Activated naive CD4-positive, alpha-beta T cell (primary cell): ENCODE measurements at places on chromosomes 3 and 15.

- no peak for DNase-seq
Measured at GRCh38 chr15:74468341-74469032, 7.5 kb upstream of the UBL7 start.

DNA sequence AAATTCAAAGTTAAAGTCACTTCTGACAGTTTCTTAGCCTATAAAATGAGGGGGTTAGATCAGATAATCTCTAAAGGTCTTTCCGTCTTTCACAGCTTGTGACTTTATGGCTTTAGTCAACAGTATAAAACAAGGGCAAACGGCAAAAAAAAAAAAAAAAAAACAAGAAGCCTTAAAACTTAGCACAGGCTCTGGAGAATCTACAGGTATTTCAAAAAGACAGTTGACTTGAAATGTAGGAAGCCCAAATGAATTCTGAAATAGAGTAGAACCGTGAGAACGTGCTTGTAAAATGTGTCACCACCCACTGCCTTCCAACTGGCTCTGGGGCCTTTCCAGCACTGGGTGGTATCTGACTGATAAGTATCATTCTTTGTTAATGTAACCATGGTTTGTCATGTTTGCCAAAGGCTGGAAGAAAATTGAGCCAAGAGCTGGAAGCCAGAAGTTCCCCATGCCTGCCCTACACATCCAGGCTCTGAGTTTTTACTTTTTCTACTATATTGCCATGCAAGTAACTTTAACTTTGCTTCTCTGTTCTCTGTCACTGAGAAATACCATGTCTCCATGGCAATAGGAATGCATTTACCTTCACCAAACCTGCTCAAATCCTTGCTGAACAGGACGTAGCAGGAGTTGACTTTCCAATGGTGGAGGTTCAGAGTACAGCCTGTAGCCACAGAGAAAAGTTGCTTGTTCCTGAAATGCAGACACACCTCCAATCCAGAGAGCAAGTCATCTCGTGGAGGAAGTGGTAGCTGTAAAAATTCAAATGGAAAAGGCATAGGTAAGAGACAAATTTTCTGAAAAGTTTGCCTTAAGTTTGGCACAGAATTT lies 35.8 kb upstream of the THSD4 start:
- no peak for DNase-seq

DNA sequence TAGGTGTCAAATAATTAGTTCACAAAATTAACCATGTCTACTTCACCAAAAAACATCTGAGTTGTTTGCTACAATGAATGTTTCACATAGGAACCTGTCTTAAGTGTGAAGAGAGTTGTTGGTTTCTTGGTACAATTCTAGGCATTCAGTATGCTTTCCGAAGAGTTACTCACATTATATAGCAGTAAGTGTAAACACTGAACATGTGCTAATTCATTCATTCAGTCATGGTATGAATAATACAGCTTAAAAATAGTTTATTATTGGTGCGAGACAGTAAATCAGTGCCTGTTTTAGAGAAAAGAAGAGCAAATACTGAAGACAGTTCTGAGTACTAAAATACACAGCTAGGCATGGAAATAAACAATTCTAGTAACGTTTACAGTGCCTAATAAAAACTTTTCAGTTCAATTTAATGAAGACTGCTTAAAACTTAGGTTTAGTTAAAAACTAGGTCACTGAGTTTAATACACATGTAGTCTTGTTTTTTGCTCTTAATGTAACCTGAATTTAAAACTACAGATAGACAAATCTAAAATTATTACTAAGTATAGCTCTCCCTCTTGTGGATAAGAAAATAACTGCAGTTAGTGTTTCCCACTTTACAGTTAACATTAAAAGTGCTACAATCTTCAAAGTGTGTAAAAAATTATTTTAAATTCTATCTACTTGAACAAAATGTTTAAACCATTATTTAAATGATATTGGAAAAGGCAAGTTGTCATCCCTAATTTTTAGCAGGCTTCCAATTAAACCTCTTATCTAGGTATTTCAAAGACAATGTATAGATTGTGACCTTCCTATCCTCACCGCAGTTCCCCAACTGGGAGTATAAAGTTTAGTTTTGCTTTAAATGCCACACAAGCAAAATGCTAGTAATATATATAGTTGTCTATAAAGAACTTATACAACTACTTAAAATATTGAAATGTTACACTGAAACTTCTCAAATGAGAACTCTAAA lies 20.1 kb upstream of the ZCWPW2 start:
- DNase-seq, result no peak

DNA sequence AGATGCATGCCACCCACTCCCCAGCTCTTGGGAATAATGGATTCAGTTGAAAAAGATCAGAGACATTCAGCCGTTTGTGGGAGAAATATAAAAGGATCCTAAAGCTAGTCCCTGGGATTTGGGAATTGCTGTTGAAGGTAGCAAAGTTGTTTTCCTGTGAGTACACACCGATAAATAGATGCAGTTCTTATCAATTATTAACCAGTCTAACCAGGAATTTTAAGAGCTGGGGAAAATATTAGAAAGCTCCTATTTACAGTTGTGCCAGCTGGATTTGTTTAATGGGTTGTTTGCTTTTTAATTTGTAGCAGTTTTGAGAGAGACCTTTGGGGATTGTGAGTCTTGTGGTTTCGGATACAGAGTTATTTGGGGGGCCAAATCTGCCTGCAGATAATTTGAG lies 44.2 kb upstream of the SKOR1 start:
- DNase-seq, result no peak

DNA sequence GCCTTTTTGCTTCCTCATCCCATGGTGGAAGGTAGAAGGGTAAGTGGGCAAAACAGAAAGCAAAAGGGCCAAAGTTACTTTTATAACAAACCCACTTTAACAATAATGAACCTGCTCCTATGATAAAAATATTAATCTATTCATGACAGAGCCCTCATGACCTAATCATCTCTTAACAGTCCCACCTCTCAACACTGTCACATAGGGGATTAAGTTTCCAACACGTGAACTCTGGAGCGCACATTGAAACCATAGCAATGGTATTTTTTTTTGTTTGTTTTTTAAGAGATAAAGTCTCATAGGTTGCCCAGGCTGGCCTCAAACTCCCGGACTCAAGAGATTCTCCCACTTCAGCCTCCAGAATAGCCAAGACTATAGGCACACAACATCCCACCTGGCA lies 30.7 kb downstream of the KATNBL1 start:
- no peak for DNase-seq

DNA sequence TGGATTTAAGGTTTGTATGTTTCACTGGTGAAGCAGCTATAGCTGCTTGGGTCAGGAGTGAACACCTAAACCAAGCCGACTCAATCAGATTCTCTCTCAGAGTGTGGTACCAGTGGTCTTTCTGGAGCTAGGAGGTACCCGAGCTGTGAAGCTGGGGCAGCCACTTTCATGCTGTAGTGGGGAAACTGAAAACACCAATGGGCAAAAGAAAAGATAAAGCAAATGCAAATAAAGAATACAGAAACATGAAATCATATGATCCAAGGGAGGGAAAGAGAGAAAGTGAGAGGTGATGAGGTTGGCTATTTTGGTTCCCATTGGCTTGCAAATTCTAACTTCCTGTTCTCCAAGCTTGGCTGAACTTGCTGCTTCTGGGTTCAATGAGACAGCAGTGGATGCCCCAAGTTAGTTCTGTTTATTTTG lies 212.3 kb upstream of the CFAP20DC start:
- DNase-seq, result no peak

DNA sequence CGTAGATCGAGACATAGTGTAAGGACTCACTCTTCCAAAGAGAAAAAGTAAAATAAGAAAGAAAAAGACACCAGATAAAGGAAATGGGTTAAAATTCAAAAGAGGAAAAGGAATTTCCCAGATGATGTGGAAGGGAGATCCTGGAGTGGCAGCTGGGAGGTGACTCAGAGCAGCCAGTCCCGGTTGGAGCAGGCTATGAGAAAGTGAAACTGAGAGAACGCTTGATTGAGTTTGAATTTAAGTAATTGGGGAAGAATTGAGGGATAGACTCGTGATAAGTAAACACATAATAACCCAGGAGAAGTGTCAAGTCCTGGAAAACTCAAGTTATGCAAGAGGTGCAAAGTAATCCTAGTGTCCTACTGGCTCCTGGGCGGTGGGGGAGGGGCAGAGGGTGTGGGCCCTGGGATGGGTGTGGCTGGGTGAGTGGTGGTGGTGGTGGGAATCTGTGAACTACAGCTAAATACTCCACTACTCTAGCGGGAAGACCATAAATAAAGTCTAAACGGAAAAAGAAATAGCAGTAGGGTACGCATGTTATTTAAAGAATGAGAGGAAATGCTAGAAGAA lies 1.2 kb downstream of the PRR20G start:
- DNase-seq, result no peak

- DNase-seq, result no peak
Measured at GRCh38 chr3:55243678-55244077, 243.4 kb downstream of the WNT5A start.

DNA sequence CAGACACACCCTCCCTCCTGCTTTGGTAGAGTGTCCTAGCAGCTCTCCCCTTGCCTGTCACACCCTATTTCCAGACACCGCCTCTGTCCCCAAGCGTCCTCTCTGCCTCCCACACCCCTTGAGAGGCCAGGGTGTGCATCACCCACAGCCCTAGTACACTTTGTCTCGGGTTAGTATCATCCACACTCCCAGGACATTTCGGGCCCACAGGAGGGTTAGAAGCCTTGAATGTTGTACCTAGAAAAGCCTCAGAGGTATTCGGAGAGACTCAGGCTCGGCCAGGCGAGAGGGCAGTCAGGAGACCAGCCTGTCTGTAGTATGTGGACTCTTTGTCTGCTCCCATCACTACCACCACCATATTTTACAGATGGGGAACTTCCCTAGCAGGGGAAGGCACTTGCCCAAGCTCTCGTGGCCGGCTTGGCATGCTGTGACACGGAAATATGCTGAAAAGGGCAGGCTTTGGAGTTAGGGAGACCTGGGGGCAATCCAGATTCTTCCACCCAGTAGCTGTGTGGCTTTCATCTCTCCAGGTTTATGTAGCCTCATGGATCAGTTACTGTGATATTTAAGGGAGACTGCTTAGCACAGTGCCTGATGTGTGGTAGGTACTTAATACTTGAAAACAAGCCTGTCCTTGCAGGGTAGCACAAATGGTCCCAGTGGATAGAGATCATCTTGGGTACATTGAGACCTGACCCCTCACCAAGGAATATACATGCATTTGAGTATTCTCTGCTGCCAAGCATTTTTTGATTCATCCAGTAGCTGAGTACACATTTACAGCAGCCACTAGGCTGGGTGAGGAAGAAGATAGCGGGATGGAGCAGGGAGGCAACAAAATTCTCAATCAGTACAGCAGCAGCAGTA lies 1.4 kb downstream of the TMEM43 start:
- no peak for DNase-seq

- DNase-seq, result no peak
Measured at GRCh38 chr3:62046326-62046725, 327.0 kb downstream of the FEZF2 start.

DNA sequence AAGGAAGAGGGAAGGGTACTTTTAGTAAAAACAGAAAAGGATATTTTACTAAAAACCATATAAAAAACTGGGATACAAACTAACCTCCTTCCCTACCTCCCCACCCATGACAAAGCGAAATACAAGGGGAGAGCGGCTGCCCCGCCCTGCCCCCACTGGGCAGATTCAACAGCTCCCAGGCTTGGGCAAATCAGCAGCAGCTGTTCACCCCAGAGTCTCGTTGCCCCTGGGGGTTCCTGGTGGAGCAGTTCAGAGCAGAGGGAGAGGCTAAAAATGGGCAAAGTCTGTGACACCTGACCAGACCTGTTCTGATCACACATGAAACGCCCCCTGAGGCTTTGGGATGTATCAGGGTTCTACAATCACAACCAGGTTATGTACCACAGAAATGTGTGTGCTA lies 2.5 kb upstream of the ETFA start:
- no peak for DNase-seq
